ENCODE measurements at places on chromosomes 12 and 14.

DNA sequence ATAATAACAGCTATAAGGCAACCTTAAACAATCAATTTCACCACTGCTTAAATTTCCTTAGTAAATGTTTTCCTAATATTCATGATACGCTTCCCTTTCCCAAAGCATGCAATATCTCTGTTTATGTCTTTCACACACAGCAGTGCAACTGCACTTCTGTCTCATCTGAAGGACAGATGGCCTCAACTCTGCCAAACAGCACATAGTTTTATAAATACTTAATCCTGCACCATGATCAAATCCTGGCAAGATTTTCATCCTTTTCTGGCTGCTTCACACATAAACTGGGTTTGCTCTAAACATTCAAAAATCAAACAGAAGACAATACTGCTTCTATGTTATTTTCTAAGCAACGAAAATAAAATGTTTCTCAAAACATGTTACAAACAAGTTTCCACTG is 266.3 kb downstream of the ITPR2 start:
- no peak for DNase-seq

GRCh38 chr14:77275601-77276017 is 4.6 kb upstream of the NGB start:
- DNase-seq, result no peak

DNA sequence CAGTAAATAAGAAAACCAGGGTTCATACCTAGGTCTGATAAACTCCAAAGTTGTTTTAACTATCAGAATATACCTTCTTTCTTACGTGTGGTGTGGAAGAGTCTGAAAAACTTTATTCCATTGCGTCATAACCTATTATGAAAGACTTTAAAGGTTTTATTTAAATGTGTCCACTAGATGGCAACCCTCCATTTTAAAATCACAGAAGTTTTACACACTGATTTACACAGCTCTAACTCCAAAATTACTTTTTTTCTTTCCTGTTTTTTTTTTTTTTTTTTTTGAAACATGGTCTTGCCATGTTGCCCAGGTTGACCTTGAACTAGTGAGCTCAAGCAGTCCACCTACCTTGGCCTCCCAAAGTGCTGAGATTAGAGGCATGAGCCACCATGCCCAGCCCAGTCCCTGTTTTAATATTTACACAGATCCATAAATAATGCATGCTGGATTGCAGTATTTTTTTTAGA is 17.3 kb upstream of the TMPRSS12 start:
- peak; percentile 79 for DNase-seq

DNA sequence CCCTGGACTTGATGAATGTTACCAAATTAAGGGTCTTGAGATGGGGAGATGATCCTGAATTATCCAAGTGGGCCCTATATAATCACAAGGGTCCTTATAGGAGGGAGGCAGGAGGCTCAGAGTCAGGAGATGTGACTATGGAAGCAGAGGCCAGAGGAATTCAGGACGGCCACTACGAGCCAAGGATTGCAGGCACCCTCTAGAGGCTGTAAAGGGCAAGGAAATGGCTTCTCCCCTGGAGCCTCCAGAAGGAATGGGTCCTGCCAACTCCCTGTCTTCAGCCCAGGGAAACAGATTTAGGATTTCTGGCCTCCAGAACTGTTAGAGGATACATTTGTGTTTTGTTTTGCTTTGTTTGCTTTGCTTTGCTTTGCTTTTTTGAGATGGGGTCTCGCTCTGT is 8.8 kb downstream of the BDKRB1 start:
- DNase-seq, result no peak

GRCh38 chr12:73136386-73136785 is 864.2 kb downstream of the TRHDE start:
- DNase-seq, result no peak

DNA sequence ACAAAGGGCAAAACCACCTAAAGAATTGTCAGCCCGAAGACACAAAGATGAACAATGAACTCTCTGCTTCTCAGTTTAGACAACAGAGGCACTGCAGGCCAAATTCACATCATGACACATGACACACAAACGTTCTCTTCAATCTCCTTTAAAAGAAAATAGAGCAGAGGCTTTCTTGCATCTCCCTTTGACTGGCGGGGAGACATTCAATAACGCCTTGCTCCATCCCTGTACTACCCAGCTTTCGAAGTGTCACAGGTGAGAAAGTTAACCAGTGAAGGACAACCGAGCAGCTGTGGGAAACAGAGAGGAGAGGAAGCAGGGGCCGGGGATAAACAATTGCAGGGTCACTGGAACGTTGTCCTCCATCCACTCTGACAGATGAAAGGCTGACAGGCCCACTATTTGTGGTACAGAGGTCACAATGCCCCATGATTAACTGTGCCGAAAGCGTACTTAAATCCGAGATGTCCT is 130.8 kb downstream of the PHLDA1 start:
- DNase-seq, result no peak
